ENCODE measurements at places on chromosomes 7 and 10. TPM values are rescaled to one million over a fixed set of nuclear protein-coding genes. Genes with fewer than 3 reads are reported as not detected.
A peak's percentile ranks its signal among the peaks of the same experiment; 100 is the strongest.

- H3K4me1 ChIP-seq = peaks cover 21% of the 10 kb centered on the region
- H3K36me3 ChIP-seq = no peaks in the 10 kb centered on the region
- H3K27me3 ChIP-seq = peaks cover 44% of the 10 kb centered on the region
- no peak overlapping the region for H3K27ac ChIP-seq
- no peak overlapping the region for H3K4me3 ChIP-seq
These were observed 3.3 kb downstream of the CYP2E1 start for GRCh38 chr10:133530506-133530905.

DNA sequence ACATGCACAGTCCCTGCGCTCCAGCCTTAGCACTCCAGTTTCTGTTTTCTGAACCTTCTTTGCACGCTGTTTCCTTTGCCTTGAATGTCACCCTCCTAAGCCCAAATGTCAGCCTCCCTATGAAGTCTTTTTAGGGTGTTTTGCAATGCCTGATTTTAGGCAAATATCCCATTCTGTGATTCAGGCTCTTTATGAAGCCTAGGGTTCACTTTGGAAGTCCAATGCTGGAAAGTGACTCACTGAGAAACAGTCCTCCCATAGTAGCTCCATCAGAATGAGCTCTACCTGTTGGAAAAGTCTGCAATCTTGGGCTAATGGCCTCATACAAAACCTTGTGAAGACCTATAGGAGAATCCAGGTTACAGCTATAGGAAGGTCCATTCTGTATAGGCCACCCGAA is 5.3 kb downstream of the LAMB4 start:
- no peak overlapping the region for H3K27ac ChIP-seq
- no peaks in the 10 kb centered on the region for H3K4me1 ChIP-seq
- H3K36me3 ChIP-seq = no peaks in the 10 kb centered on the region
- peaks cover 8% of the 10 kb centered on the region for H3K27me3 ChIP-seq

The SEMA3D gene
- not detected for total RNA-seq

DNA sequence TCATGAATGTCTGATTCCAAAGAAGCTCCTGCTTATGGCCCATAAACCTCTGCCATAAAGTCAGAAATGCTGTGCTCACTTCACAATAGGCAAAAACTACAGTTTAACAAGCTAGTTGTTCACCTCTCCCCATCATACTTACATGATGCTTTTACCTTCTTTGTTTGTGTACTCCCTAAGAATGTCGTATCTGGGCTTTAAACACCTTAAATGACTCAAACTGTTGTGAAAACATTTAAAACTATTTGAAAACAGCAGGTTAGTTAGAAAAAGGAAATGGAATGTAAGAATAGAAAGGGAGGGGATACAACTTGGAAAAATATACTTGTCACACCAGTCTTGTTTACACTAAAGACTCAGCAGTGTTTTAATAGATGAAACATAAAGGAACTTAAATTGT is 128.2 kb upstream of the AGR3 start:
- no peak overlapping the region for H3K4me3 ChIP-seq
- peaks cover 8% of the 10 kb centered on the region for H3K36me3 ChIP-seq
- no peaks in the 10 kb centered on the region for H3K27me3 ChIP-seq
- no peak for DNase-seq
- H3K4me1 ChIP-seq = peaks cover 35% of the 10 kb centered on the region

DNA sequence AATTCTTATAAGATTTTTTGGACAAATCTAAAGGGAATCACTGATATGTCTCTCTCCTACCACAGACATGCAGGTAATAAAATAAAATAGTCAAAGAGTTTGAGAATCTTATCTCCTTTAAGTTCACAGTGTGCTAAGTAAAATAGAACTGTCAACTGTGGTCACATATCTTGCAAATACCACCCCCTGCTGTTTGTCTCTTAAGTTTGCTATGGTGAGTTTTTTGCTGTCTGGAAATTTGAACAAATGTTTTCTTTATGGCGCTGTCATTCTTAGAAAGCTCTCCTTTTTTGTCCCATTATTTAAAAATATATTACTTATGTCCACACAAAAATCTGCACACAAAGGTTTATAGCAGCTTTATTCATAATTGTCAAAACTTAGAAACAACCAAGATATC is 19.6 kb downstream of the GIMAP5 start:
- H3K4me3 ChIP-seq = peak overlapping the region; percentile 67
- DNase-seq = no peak
- no peaks in the 10 kb centered on the region for H3K27me3 ChIP-seq
- peaks cover 5% of the 10 kb centered on the region for H3K36me3 ChIP-seq
- peaks cover 49% of the 10 kb centered on the region for H3K4me1 ChIP-seq

The HMX3 gene
- not detected for total RNA-seq
